Activated CD4-positive, alpha-beta T cell treated with anti-CD3 and anti-CD28 coated beads, Interleukin-2, amount 10 ng/mL, durations not matched to agents 24 days and 14 days (primary cell): ENCODE measurements at places on chromosomes 7 and 10. TPM values are rescaled to one million over a fixed set of nuclear protein-coding genes. Genes with fewer than 3 reads are reported as not detected.

SLC18A3 gene
- total RNA-seq, result not detected in 2 replicates

FAM20C gene
- total RNA-seq, result 0.88 and 1.0 TPM in 2 replicates

ICA1 gene
- total RNA-seq, result 0.62 and 0.72 TPM in 2 replicates

ABCB4 gene
- not detected in 2 replicates for total RNA-seq

SLC16A9 gene
- 4.4 and 4.5 TPM in 2 replicates for total RNA-seq

CXCL12 gene
- total RNA-seq, result not detected in 2 replicates

CYP26C1 gene
- 0.07 and 0.12 TPM in 2 replicates for total RNA-seq

AMPH gene
- not detected in 2 replicates for total RNA-seq

GIMAP6 gene
- total RNA-seq, result 35.5 and 35.8 TPM in 2 replicates

HOXA7 gene
- not detected in 2 replicates for total RNA-seq

DYNC1I1 gene
- not detected in 2 replicates for total RNA-seq

SORBS1 gene
- 0.66 and 0.77 TPM in 2 replicates for total RNA-seq

PDAP1 gene
- total RNA-seq, result 167 and 168 TPM in 2 replicates

FKBP6 gene
- total RNA-seq, result not detected in 2 replicates

GATA3 gene
- 79.7 and 81.0 TPM in 2 replicates for total RNA-seq
